ENCODE measurements at places on chromosomes 3 and 15. TPM values are rescaled to one million over a fixed set of nuclear protein-coding genes. Genes with fewer than 3 reads are reported as not detected.

MUSTN1 gene
- 0.65 TPM for total RNA-seq

POC1A gene
- 21.9 TPM for total RNA-seq

OXTR gene
- 0.63 TPM for total RNA-seq

USP13 gene
- total RNA-seq: 5.7 TPM

ABI3BP gene
- total RNA-seq: 2.7 TPM

PCLAF gene
- 64.4 TPM for total RNA-seq

TGM4 gene
- total RNA-seq: 1.3 TPM

SCG5 gene
- total RNA-seq: 46.3 TPM

C2CD4B gene
- total RNA-seq: not detected

GOLGA6L4 gene
- 0.46 TPM for total RNA-seq

STAC gene
- total RNA-seq: 1.7 TPM

SHQ1 gene
- total RNA-seq: 17.6 TPM

BUB1B gene
- total RNA-seq: 45.9 TPM

MST1R gene
- 98.9 TPM for total RNA-seq

ADAMTSL3 gene
- not detected for total RNA-seq

CCDC80 gene
- total RNA-seq: 25.0 TPM

C3orf80 gene
- total RNA-seq: not detected

SKOR1 gene
- not detected for total RNA-seq

DOCK3 gene
- 0.03 TPM for total RNA-seq

ECE2 gene
- total RNA-seq: not detected

DAZL gene
- not detected for total RNA-seq

ISL2 gene
- 0.27 TPM for total RNA-seq

SLTM gene
- 67.3 TPM for total RNA-seq

Data from foreskin keratinocyte (primary cell).